ENCODE measurements at places on chromosomes 13 and 19.

DNA sequence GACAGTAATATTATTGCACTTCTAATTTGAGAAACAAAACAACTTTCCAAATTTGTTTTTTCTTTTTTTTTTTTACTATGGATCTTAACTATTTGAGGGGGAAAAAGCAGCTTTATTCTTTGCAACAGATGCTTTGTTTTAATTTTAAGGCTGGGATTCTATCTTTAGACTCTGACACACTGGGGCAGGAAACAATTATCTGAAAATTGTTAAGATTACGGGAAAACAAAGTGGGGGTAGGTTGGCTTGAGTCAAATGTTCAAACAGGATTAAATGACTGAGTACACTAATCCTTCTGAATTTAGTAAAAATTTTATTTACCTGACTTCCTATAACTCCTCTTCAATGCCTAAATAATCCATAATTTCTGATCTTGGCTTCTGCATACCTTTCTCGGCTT is 543.2 kb downstream of the SLITRK6 start:
- DNase-seq: no peak

DNA sequence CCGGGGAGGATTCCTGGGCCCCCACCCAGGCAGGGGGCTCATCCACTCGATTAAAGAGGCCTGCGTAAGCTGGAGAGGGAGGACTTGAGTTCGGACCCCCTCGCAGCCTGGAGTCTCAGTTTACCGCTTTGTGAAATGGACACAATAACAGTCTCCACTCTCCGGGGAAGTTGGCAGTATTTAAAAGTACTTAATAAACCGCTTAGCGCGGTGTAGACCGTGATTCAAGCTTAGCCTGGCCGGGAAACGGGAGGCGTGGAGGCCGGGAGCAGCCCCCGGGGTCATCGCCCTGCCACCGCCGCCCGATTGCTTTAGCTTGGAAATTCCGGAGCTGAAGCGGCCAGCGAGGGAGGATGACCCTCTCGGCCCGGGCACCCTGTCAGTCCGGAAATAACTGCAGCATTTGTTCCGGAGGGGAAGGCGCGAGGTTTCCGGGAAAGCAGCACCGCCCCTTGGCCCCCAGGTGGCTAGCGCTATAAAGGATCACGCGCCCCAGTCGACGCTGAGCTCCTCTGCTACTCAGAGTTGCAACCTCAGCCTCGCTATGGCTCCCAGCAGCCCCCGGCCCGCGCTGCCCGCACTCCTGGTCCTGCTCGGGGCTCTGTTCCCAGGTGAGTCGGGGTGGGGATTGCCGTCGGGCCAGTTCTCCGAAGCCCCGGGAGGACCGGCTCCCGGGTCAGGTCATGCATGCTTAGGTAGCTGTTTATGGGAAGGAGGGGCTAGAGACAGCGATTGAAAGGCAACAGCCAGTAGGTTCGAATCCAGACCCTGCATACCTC is at the start of gene ICAM1:
Gene ICAM1 (plus strand): TSS at position 505 of the 779 bp plus-strand sequence. CDS start 40 bp downstream, at position 545.
- peak; percentile 61 for DNase-seq

DNA sequence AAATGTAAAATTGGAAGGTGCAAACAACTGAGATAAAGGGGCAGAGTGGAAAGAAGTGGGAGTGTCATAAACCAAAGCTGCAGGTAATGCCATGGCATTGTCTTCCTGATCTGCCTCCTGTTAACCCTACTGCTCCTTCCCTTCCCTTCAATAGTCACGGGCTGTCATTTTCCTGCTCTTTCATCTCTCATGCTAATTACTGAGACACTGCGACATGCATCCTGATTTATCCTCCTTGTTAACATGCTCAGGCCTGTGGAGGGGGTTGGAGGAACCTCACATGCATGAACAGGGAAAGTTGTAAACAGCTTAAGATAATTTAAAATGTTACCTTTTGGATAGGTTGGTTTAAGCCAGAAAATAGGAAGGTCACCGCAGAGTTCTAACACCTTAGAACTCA is 27.2 kb downstream of the CNMD start:
- DNase-seq: no peak

- DNase-seq: no peak
Measured at GRCh38 chr19:38744874-38745273, 600 bp upstream of the CAPN12 start.

GRCh38 chr13:35255241-35255640 is 221.2 kb downstream of the MAB21L1 start:
- DNase-seq: no peak

GRCh38 chr13:71866335-71867130 is 471 bp downstream of the DACH1 start:
- DNase-seq: peak; percentile 2

GRCh38 chr19:58063712-58064111 is 4.6 kb downstream of the ZNF135 start:
- DNase-seq: no peak

DNA sequence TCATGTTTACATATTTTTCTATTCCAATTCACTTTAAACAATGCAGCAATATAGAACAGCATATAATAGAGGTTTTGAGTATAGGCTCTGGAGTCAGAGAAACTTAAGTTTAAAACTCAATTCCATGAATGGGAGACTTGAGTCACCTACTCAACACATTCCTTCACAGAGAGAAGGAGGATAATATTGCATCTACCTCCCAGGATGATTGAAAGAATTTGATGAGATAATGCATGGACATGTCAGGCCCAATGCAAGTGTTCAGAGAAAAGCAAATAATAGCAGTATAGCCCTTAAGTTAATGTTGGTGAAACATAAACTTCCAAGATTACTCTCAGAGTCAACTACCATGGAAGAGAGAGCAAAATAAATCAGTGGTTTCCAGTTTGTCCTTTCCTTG is 170.2 kb downstream of the DCLK1 start:
- no peak for DNase-seq

DNA sequence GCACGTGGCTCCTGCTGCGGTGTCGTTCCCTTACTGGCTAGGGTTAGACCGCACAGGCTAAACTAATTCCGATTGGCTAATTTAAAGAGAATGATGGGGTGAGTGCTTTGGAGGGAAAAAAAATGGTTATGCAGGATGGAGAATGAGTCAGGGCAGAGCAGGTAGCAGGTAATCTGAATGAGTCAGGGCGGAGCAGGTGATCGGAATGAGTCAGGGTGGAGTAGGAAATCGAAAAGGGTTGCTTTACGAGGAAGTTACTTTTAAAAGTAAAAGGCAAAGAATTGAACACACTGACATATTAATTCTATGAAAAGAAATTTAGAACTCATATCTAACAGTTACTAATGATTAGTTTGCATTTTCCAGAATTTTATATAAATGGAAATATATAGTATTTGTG is 335.5 kb downstream of the FOXO1 start:
- DNase-seq: no peak

DNA sequence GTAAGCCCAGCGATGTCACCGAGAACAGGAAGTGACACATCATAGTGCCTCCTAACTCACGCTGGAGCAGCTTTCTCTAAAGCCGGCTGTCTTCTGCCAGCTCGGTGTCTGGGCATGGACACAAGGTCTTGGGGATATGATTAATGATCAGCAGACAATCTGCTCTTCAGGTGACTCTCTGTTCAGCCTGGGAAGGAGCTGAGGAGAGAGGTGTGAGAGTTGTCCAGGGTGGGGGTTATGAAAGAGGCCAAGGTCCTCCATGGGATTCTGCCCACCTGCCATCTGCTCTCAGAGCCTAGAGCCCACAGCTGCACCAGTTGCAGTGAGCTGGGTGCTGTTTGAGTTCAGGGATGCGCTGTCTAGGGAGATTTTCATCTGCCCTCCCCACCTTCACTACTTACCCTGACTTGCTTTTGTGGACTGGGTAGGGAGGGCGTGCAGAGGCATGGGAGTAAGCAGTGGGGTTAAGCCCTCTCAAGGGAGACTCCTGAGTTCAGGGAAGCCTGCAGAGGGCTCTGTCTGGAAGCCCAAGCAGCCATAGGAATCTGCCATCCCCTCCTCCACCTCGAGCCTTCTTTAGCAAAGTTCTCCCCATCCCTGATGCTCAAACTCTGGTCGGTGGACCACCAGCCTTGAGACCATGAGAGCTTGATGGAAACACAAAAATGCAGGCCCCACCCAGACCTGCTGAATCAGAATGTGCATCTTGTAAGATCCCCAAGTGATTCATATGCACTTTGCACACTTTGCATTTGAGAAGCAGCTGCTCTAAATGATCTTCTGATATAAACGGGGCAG is 539.7 kb downstream of the RFC3 start:
- DNase-seq: no peak

GRCh38 chr13:83845106-83845505 is 37.2 kb downstream of the SLITRK1 start:
- DNase-seq: no peak

- DNase-seq: no peak
Measured at GRCh38 chr19:6020166-6020882, 42.4 kb upstream of the RANBP3 start.

- DNase-seq: no peak
Measured at GRCh38 chr13:111415765-111416164, 95.3 kb downstream of the TEX29 start.

- DNase-seq: no peak
Measured at GRCh38 chr19:50790396-50790795, at the start of gene ACP4. TSS of gene ACP4 (plus strand) at chr19:50790415. CDS start at chr19:50790415, 0 bp downstream.

DNA sequence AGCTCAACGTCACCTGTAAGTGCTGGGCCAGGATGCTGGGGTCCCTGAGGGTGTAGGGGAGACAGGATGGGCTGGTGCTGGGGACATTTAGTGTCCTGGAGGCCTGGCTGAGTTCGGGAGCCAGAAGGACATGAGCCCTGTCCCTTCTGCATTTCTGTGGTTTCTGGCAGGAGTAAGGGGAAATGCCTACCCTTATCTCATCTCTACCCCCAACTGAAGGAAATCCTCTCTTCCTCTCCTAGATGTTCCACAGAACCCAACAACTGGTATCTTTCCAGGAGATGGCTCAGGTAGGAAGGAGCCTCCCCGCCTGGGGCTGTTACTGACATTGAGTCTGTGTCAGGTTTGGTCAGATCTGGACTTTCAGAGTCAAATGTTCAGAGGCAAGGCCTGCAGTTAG is 1.2 kb downstream of the CD33 start:
- no peak for DNase-seq

- no peak for DNase-seq
Measured at GRCh38 chr13:104871456-104871855, 1664.0 kb downstream of the EFNB2 start.

DNA sequence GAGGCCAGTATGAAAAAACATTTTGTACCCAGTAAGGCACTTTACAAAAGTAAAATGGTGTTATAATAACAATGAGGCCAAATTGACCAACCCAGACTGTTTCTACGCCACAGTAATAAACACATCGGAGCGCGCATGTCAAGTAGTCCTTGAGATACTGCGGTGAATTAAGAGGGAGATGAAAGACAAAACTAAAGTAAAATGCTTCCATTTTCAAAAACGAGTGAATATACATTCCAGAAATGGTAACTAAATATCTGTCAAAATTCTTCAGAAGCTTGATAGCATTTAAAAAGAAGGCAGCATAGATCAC is 19.0 kb downstream of the N4BP2L1 start:
- DNase-seq: no peak

GRCh38 chr19:46447006-46447405 is 18.3 kb upstream of the PNMA8C start:
- no peak for DNase-seq

- no peak for DNase-seq
Measured at GRCh38 chr13:79742923-79743322, 262.0 kb downstream of the NDFIP2 start.

- DNase-seq: no peak
Measured at GRCh38 chr13:90197722-90198121, 1149.8 kb upstream of the MIR17HG start.

DNA sequence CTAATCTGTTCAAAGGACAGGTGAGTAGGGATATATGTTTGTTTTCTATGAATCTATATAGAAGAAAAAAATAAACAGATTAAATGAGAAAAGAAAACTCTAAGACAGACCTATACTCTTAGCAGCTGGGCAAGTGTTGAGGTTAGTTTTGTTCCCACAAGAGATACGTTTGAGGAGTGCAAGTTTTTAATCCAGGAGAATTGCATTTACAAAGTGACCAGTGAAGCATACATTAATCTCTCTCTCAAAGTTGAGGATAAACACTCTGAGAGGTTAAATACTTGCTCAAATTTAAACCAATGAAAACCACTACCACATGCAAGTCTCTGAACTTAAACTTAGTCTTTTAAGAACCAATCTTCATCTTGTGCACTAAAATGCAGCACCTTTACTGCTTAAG is 930.5 kb upstream of the MIR17HG start:
- DNase-seq: no peak

- no peak for DNase-seq
Measured at GRCh38 chr13:46086421-46086922, 18.4 kb downstream of the CPB2 start.

- DNase-seq: no peak
Measured at GRCh38 chr13:96652506-96652905, 341.8 kb downstream of the OXGR1 start.

DNA sequence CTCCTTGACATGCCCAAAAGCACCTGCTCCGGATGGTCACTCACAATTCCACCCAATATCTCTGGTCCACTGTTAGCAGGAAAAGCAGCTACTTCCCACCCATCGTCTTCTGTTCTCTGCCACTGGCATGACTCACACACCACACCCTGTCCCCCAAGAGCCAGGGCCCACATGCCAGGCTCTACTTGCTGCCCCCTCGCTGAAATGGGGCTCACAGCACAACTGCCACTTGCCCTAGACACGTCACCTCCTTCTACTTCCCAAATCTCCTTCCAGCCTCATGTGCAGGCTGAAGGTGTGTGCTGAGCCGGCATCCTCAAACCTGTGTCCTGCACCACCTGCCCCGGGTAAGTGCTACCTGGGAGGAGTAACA is 65.0 kb downstream of the TBC1D4 start:
- DNase-seq: no peak

- no peak for DNase-seq
Measured at GRCh38 chr19:42246143-42246921, 3.9 kb upstream of the GSK3A start.

DNA sequence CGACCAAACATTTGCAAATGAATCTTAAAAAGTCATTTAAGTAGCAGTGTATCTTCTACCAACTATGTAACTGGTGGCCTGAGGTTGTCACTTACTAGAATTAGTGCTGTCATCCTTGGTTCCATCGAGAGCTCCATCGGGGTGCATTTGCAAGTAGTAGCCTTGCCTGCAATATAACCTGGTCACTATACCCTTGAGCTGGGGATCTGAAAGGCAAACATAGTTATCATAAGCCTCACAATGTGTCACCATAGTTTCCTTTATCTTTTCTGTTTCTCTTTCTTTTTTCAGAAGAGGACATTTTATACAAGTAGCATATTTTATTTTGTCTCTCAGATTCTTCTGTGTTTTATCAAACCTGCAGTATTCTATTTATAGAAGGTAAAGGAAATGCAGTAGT is 422.6 kb downstream of the ITGBL1 start:
- DNase-seq: no peak

DNA sequence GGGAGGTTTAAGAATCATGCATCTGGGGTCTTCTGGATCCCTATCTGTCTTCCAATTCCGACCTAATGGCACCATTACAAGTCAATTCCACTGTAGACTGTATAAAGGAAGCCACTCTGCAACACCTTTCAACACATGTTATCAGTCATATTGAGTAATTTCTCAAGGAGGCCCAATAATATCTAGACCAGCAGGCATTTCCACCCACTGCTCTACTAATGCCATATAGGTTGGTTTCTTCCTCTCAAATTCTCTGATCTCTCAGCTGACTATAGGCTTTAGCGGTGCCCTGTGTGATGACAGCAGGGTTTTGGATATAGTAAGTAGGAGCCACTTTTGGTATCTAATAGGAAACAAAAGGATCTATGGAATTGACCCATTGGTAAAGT is 12.4 kb upstream of the ITM2B start:
- DNase-seq: peak; percentile 26

Data from CD4-positive, CD25-positive, alpha-beta regulatory T cell (primary cell).